ENCODE measurements at places on chromosomes 11 and 22. TPM values are rescaled to one million over a fixed set of nuclear protein-coding genes. Genes with fewer than 3 reads are reported as not detected.

DNA sequence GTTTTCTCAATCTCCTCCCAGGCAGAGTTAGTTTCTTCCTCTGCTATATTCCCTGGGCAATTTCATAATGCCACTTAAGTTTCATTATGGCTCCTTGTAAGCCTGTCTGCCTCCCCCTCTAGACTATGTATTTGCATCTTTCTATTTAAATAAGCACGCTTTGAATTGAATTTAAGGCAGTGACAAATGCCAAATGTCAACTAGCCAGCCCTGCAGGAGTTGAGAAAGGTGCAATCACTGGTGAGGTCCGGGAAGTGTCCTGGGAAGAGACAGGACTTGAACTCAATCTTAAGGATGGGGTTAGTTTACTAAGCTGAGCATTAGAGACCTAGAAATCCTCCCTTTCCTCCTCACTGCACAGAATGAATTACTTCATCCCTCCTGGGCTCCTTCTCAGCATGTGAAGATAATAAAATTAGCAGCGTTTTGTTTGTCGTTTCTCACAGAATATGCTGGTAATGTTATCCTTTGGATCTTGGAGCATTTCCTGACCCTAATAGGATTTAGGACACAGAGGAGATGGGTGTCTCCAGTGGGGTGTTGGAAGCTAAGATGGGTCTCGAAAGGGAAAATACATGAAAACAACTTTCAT lies 1.6 kb downstream of the TCP11L1 start:
- DNase-seq: no peak

DNA sequence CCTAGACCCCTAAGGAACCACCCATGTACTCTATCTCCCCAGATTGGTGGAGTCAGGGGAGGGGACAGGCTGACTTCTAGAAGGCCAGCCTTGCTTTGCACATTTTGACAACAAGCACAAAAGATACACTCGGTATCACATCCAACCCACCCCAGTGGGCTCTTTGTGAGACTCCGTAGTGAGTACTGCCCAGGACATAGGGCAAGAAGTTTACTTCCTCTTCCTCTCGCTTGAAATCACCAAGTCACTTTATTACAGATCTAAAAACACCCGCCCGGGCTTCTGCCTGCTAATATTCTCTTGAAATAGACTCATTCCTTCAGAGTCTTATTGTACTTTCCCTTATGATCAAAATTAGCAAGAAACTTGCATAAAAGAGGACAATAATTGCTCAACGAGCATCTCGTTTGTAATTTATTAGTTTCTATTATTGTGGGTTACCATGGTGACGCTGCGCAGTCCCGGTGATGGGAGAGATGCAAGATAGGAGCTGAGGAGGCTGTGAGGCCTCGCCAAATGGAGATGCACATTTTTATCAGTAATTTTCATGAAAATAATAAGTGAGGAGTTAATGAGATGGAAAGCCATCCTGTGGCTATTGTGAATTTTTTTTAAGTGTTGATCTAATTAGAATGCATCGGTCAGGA lies 96.9 kb downstream of the FEZ1 start:
- DNase-seq: no peak

DNA sequence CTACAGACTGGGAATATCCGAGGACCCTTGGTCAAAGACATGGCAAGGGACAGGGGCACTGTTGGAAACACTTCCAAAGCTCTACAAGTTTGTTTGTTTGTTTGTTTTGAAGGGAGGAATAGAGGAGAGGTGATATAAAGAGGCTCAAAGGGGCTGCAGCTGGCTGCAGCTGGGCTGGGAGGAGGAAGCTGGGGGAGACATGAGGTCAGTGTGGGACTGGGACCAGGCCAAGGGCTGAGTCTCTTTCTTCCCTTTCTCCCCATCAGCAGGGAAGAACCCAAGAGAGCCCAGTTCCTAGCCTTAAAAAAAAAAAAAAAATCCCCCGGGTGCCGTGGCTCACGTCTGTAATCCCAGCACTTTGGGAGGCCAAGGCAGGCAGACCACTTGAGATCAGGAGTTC lies 5.0 kb downstream of the RHOG start:
- DNase-seq: no peak

DNA sequence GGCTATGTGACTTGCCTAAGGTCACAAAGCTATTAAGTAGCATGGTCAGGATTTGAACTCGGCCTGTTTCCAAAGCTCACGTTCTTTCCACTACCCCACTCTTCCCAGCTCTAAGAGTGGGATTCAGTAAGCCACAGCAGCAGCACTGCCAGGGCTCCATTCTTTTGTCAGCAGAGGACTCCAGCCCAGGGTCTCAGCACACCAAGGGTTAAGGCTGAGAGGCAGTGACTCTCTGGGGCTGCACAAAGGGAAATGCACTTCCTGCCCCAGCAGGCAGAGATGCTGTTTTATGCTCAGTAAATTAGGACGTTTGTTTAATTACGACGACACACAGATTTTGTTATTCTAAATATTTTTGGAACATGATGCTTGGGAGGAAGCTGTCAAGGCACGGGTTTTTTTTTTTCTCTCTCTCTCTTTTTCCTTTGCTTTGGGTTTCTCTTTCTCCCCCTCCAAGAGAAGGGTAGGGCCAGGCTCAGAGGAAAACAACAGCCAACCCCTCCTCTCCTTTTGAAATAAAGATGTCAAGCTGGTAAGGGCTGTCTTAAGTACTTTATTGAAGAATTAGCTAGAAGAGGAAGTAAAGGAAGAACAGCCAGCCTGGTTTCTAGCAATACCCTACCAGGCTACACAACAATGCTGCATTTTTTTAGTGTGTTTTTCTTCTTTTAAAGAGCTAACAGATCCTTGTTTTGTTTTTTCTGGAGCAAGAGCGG lies 2.8 kb downstream of the MYH9 start:
- DNase-seq: peak; percentile 55

GRCh38 chr11:116171271-116172140 lies 601.3 kb downstream of the BUD13 start:
- no peak for DNase-seq

- peak; percentile 16 for DNase-seq
Measured at GRCh38 chr11:60857378-60858232, 1.9 kb upstream of the PTGDR2 start.

- DNase-seq: no peak
Measured at GRCh38 chr22:20887375-20887774, 28.6 kb downstream of the SNAP29 start.

DNA sequence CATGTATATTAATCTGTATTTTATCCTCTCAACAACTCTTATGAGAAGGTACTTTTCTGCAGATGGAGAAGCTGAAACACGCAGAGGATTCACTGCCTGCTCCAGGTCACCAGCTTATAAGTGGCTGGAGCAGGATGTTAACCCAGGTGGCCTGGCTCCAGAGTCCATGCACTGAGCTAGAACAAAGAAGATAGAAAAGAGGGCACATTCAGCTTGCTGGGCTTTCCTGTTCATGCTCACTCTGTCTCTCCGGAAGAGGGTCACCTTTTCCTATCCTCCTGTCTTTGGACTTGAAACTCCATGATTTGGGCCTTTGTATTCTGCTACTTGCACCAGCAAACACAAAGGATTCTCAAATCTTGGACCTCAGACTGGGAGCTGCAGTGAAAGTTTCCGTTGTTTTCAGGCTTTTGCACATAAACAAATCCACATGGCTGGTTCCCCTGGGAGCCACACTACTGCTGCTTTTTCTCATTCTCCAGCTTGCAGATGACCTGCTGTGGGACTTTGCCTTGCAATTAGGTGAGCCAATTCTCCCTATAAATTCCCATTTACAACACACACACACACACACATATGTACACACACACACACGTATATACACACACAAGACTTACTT lies 117.3 kb upstream of the GRK3 start:
- DNase-seq: peak; percentile 6

- peak; percentile 99 for DNase-seq
Measured at GRCh38 chr11:59668950-59669610, at the start of gene PATL1. Gene PATL1 (minus strand): TSS chr11:59669037. CDS start chr11:59668895, 142 bp downstream.

DNA sequence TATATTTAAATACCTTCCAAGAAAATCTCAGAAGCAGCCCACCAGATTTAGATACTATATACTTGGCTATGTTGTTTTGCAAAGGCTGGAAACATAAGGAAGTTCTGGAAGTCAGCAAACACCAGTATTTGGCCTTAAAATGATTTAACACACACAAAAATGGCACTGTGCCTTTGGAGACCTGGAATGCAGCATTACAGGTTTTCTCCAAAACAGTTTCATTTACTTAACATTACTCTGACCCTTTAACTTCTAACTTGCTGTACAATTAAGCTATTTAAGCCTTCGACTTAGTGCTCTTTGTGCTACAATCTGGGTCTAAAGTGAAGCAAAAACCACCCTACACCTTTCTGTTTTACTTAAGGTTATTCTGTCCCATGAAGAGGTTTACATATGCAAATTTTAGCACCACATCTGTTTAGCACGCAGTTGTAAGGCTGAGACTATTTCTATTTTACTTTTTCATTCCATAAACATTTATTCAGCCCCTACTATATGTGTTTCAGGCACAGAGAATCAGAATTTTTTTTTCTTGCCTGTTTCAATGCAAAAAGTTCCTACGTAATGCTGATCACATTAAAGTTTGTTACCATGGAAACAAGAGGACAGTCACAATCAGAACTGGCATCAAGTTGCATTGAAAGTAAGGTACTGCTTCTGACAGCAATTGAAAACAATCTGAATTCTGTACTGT lies 70.3 kb downstream of the MAML2 start:
- DNase-seq: peak; percentile 45

- no peak for DNase-seq
Measured at GRCh38 chr11:2465202-2466068, 20.6 kb downstream of the KCNQ1 start.

GRCh38 chr11:15816260-15816871 lies 540.0 kb downstream of the SOX6 start:
- peak; percentile 94 for DNase-seq

- DNase-seq: no peak
Measured at GRCh38 chr11:88402784-88403183, 65.2 kb upstream of the CTSC start.

GRCh38 chr22:50308597-50308935 lies 1.1 kb upstream of the PLXNB2 start:
- peak; percentile 48 for DNase-seq

- no peak for DNase-seq
Measured at GRCh38 chr22:19169002-19169946, 9.3 kb downstream of the SLC25A1 start.

- DNase-seq: no peak
Measured at GRCh38 chr22:25884121-25884520, 142.1 kb downstream of the MYO18B start.

GRCh38 chr11:121669422-121669821 lies 216.7 kb upstream of the SORL1-AS1 start:
- DNase-seq: no peak

DNA sequence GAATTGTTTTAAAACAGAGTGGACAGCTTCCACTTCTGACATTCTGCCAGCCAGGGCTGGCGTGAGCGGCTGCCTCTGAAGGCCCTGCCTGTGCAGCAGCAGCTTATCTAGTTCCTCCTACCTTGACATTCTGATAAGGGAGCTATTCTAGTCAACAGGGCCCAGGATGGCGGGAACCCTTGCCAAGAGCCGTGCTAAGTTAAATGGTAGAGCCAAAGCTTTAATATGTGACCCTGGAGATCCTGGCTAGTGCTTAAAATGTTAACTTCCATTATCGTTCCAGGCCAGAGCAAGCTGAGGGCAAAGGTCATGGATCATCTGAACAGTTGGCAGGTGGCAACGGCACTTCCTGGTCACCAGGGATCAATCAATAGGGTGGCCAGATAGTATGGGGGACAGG lies 3.5 kb downstream of the KCNJ5 start:
- DNase-seq: no peak

GRCh38 chr11:96021901-96022650 lies 98.2 kb upstream of the MTMR2 start:
- no peak for DNase-seq

DNA sequence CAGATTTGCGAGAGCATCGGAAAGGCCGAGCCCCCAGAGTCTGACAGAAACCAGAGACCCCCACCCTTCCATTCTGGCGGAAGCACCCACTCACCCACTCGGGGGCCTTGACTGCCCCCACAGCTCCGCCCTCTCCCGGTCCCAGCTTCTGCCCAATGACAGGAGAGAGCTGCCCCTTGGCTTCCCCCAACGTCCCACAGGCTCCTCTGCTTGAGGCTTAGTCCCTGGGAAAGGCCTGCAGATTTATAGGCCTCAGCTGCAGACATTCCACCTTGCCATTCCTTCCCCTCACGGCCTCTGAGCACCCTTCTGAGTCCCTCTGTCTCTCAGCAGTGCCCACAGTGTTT lies 125.0 kb upstream of the NCAM1 start:
- DNase-seq: no peak

DNA sequence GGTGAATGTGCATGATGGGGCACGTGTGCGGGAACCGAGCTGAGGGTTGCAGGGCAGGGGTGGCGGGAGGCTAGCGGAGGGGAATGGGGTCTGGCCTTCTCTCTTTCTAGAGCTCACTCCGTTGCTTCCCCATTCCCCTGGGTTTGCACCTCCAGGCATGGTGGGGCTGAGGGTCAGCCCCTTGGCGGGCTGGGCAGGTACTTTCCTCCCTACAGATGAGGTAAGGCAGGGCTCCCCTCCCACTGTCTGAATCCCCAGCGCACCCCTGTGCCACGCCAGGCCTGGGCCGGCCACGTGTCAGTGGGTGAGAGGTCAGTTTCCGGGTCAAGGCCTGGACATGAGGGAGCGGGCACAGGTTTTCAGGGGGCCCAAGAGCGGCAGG lies 8.9 kb downstream of the SUSD2 start:
- DNase-seq: no peak

- DNase-seq: no peak
Measured at GRCh38 chr22:19503869-19504268, 20.3 kb downstream of the CLDN5 start.

DNA sequence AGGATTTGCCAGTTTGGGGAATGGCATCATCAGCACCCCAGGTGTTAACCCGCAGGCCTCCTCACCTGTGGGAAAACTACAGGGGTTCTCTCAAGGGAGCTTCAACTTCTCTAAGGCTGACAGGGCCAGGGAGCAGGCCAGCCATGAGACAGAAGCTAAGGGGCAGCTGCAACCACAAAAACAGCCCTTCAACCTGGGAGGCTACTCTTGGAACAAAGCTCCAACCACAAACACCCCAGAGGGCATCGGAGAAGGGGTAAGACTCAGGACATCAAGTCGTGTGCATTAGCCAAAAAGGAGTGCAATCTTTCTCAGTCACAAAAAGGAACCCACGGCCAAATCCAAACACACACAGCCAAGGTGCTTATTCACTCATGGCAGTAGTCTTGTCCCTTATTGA lies 103.0 kb downstream of the PLEKHA7 start:
- DNase-seq: no peak

SPI1 gene
- not detected for total RNA-seq

SYT7 gene
- 7.0 TPM for total RNA-seq

LRRC4C gene
- total RNA-seq: 0.27 TPM

GGTLC2 gene
- not detected for total RNA-seq

MAPK8IP1 gene
- 8.1 TPM for total RNA-seq

APOL4 gene
- total RNA-seq: 2.0 TPM

LIF gene
- total RNA-seq: 6.2 TPM

FAM83F gene
- total RNA-seq: not detected

ELMOD1 gene
- 0.36 TPM for total RNA-seq

OR6T1 gene
- total RNA-seq: not detected

IGLL1 gene
- not detected for total RNA-seq

OAF gene
- total RNA-seq: 39.4 TPM

NLRP6 gene
- not detected for total RNA-seq
